OCI-LY7 (cell line): ENCODE measurements at places on chromosomes 5 and 9. TPM values are rescaled to one million over a fixed set of nuclear protein-coding genes. Genes with fewer than 3 reads are reported as not detected.

The GABRA6 gene
- total RNA-seq: not detected in 2 replicates

The BTNL3 gene
- not detected in 2 replicates for total RNA-seq

The SIL1 gene
- 22.8 and 25.8 TPM in 2 replicates for total RNA-seq

The DOCK2 gene
- total RNA-seq: 196 and 205 TPM in 2 replicates

The CRHBP gene
- total RNA-seq: 41.6 and 46.9 TPM in 2 replicates

The SLC4A9 gene
- 2.6 and 5.1 TPM in 2 replicates for total RNA-seq

The GPX3 gene
- total RNA-seq: not detected in 2 replicates

The DNAJC18 gene
- 7.1 and 12.6 TPM in 2 replicates for total RNA-seq

The SYNPO gene
- 0.08 and 0.15 TPM in 2 replicates for total RNA-seq

The AMBP gene
- total RNA-seq: not detected in 2 replicates

The VDAC1 gene
- 247 and 253 TPM in 2 replicates for total RNA-seq

The SLC6A3 gene
- total RNA-seq: not detected in 2 replicates
